ENCODE measurements at places on chromosomes 5 and 9.

DNA sequence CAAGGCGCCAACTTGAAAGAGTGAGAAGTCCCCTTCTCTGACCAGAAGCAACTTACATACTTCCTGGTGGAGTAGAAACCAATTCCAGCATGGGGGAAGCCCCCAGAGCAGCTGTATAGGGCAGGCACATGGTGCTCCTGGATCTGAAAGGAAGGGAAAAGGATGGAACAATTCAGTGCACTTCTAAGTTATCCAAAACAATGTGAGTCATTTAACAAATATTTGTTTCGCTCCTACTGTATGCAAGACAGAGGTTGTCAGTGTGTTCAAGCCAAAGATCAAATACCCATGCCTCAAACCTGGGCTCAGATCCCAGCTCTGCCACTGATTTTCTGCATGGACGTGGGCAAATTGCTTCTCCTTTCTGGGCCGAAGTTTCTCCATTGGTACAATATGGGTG lies 67.1 kb downstream of the LHX2 start:
- no peak for DNase-seq

DNA sequence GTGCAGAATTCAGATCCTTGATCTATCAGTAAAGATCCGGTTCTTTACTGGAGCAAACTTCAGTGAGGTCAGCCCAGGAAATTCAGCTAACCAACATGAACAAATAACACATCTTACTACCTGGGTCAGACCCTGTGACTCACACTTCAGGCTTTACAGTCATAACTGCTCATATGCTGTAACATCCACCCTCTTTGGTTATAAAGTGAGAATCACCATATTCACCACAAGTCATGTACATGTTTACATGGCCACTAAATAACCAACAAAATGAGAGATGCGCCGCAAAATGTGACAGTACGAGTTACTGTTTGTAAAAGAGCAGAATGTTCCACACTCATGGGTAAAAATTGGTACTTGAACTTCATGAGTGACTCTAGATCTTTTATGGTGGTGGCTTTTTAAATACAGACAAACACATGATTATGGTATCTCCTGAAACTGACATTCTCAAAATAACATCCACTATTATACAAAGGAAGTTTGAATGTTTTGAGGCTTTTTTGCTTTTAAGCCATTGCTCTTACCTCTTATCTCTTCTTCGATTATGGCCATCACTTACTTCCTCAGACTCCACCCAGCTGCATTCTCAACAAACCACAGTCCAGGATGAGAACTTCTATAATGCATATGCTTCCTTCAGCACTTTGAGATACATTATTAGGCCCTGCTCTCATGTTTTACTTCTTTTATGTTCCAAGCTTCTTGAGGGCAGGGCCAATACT lies 516.6 kb downstream of the RAB3C start:
- DNase-seq, result no peak

GRCh38 chr9:90881648-90882047 lies 80.0 kb downstream of the SYK start:
- DNase-seq, result no peak

DNA sequence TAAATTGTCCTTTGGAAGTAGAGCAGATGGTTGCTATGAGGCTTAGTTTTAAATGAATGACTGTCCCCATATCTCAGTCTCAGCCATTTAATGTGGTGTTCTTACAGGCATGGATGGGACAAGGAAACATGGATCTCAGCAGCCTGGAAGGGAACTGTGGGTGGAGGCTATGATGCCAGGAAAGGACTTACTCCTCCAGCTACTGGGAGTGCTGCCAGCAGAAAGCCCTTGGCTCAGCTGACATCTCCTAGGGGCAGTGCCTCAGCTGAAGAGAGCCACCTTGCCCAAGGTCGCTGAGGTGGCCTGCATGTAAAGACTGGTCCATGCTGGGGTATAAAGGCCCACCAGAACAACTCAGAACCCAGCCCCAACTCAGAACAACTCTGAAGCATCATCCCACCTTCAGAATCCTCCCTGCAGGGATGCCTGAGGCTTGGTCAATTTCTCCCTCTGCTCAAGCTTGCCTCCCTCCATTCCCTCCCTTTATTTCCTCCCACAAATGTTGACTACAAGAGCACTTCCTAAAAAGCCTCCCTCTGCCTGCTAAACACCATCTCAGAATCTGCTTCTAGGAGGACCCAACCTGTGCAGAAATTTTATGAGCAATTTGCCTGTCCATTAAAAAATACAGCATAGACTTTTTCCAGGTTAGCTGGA lies 1.8 kb upstream of the PDE8B start:
- DNase-seq, result no peak

- DNase-seq, result no peak
These were observed 18.1 kb upstream of the ZBTB34 start for GRCh38 chr9:126842220-126842842.

GRCh38 chr5:112419986-112420864 lies 1.1 kb upstream of the EPB41L4A start:
- no peak for DNase-seq

GRCh38 chr5:161535762-161536161 lies 10.8 kb downstream of the GABRB2 start:
- no peak for DNase-seq

GRCh38 chr5:32059761-32060530 lies 114.2 kb downstream of the GOLPH3 start:
- DNase-seq, result no peak

DNA sequence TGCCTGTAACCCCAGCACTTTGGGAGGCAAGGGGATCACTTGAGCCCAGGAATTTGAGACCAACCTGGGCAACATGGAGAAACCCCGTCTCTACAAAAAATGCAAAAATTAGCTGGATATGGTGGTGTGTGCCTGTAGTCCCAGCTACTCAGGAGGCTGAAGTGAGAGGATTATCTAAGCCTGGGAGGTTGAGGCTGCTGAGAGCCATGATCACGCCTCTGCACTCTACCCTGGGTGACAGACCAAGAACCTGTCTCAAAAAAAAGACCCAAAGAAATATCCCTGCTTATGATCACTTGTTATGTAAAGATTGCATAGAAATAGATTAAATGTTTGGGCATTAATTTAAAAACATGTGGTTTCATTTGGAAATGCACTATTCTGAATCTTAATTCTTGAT lies 125.1 kb downstream of the UGCG start:
- no peak for DNase-seq

DNA sequence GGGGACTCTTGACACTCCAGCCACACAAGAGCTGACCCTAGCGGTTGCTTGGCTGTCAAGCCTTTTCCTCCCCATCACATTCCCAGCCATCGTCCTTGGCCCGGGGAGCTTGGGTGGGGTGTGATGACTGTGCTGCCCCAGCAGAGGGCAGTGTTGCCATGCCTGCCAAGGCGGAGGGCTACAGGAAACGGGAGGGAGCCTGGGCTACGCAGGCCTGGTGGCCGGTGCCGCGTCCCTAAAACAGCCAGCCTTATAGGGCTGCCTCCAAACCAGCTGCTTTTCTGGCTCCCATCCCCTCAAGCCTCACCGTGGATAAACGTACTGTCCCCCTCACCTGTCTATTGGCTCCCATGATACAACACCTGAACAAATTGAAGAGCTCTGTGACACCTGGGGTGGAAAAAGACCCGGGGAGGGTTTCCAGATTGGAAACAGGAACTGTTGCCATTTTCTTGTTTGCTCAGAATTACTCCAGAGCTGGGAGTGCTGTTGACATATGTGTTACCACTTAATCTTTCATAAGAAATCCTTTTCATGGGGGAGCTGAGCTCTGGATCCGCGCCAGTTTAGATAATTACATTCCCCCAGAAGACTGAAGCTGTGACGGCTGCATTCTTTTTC lies 72.8 kb upstream of the ASTN2 start:
- DNase-seq, result no peak

GRCh38 chr5:169875091-169875728 lies 105.1 kb downstream of the INSYN2B start:
- no peak for DNase-seq

DNA sequence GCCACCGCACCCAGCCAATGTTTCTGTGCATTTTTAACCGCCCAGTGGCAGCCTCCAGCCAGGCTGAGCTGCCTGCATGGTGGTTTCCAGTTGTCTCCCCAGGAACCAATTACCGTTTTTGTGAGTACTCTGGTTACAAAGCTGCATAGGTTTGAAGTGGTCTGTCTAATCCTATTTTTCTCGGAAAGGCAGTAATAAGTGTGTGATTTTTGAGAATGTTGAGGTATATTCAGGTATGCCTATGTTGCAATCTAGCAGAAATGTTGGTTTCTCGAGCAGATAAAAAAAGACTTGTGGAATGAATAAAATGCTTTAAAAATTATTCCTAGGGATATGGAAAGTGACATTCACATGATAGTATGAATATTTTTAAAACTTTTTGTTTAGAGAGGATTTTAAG lies 41.5 kb upstream of the ANKH start:
- no peak for DNase-seq

DNA sequence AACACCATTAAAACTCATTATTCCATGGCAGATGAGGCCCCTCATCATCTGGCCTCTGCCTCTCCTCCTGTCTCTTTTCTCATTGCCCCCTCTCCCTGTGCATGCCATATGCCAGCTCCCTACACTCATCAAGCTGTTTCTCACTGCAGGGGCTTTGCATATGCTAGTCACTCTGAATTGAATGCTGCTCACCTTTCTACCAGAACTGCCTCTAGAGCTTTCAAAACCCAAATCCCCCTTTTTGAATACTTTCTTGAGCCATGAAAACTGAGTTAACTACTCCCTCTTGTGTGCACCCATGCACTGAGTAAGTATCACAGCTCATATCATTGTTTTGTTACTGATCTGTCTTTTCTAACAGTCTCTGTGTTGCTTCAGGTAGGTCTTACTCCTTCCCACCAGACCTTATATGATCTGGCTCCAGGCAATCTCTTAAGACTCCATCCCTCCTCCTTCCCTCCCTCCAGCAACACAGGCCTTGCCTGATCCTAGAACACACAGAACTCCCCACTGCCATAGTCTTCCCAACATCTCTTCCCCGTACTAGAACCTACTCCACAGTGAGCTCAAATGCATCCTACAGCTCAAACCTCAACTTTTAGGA lies 60.5 kb downstream of the ASTN2 start:
- no peak for DNase-seq

DNA sequence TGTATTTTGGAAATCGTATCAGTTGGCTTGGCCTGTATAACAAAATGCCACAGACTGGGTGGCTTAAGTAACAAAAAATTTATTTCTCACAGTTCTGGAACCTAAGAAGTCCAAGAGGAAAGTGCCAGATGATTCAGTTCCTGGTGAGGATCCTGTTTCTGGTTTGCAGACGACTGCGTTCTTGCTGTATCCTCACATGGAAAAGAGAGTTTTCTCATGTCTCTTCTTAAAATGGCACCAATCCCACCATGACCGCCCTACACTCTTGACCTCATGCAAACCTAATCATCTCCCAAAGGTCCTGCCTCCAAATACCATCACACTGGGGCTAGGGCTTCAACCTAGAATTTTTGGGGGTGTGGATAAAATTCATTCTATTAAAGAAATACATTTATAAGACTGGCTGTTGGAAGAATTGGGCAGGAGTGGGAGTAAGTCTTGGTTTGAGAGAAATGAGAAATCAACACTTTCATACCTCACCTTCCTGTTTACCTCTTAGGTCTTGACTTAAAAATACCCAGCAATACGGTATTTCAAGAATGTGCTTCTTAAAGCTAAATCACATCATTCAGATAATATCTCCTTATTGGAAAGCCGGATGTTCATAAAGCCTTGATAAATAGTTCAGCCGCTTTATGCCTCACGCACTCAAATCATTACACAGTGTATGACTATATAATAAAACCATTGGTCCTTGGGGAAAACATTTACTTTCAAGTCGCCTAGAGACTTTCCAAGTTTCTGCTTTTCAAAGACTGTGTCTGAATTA lies 28.7 kb downstream of the PTTG1 start:
- no peak for DNase-seq

DNA sequence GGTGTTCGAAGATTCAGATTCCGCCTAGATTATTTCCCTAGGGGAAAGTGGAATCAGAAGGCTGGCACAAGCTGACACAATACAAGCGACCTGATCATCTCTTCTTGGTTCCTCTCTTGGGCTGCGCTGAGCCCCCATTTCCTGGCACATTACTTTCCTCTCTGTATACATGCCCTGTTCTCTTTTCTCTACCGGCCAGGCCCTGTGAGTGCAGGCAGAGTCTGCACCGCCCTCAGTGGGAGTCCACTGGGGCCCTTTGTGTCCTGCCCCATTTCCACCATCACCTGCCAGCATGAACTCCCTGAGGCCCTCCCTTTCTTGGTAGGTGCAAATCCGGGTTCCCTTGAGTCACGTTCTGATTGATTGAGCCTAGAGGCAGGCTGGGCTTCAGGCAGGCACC lies 287.9 kb downstream of the MSX2 start:
- DNase-seq, result no peak

GRCh38 chr9:126534431-126535186 lies 79.1 kb upstream of the LMX1B start:
- no peak for DNase-seq

DNA sequence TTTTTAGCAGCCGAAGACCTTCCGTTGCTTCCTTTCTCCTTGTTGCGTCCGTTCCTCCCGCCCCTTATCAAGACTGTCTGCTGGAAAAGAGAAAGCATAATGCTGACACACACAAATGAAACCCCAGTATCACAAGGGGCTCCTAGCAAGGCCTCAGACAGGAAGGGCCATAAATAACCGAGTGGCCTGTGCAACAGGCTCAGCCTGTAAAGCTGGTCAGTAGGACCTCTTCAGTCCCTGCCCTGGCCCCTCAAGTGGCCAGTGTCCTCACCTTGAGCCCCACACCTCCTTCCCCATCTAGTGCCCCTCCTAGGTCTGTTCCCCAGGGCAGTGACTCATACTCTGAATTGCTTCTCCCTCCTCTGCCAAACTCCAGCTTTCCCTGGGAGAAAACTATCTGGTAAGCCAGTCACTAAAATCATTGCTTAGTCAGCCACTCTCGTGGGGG lies 174.6 kb upstream of the IL12B start:
- no peak for DNase-seq
